ENCODE measurements at places on chromosomes 12 and 14. TPM values are rescaled to one million over a fixed set of nuclear protein-coding genes. Genes with fewer than 3 reads are reported as not detected.

Gene CISTR
- total RNA-seq: not detected

DNA sequence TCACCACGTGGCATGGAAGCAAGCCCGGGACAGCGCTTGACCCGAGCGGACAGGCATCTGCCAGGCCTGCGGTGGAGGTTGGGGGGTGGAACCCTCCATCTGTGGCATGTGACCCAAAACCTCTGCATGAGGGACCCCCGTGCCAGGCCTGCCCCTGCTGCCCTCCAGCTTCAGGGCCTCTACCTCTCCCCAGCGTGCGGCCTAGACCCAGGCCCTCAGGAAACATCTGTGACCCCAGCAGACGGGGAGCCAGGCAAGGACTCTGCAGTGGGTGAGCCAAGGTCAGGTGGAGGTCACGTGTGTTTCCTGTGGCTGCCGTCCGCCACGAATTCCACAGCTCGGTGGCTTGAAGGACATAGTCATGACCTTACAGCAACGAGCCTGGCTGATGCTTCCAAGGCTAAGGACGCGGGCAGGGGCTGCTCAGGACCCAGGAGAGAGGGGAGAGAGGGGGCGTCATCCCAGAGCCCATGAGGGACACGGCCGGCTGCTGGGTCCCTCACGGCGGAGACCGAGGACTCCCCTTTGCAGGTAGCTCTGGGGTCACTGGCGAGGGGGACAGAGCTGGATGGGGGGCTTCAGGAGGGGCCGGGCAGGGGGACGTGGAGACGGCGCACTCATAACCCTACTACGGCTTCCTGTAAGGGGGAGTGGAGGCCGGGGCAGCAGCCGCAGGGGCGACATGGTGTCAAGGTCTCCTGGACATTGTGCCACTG, 91.5 kb downstream of the GALNT9 start:
- DNase-seq: no peak

- DNase-seq: no peak
These were observed 1.2 kb downstream of the KRT3 start for GRCh38 chr12:52794479-52795331.

GRCh38 chr14:76710056-76711010, 50.9 kb upstream of the VASH1 start:
- DNase-seq: peak; percentile 76

DNA sequence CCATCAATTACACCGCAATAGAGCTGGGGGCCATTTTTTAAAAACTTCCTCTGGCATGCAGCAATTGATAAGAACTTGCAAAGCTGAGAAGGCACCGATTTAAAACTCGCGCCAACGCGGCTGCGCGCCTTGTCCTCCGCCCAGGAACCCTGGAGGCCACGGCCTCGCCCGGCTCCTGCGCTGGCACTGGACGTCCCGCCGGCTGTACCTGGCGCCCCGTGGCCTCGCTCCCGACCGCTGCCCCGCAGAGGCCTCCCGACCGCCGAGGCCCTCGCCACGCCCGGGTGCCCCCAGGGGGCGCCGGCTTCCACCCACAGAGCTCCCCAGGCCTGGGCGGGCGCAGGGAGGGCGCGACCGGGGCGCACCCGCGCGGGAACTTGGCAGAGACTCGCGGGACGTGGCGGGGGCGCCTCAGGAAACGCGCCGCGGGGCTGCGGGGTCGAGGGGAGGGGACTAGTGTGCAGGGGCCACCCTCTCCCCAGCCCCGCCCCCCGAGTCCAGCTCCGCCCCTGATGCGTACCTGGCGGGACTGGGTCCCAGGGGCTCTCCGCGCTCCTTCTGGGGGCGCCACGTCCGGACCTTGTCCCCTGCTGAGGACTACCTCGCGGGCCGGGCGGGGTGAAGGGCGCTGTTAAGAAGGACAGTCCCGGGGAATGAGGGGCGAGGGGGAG, 65.7 kb downstream of the TNFAIP2 start:
- DNase-seq: peak; percentile 53

- DNase-seq: no peak
These were observed 18.1 kb downstream of the KRT85 start for GRCh38 chr12:52349196-52349595.
